SK-N-DZ (cell line): ENCODE measurements at places on chromosomes 5 and 9.

GRCh38 chr9:112112519-112112918, 62.6 kb downstream of the SUSD1 start:
- DNase-seq = no peak

DNA sequence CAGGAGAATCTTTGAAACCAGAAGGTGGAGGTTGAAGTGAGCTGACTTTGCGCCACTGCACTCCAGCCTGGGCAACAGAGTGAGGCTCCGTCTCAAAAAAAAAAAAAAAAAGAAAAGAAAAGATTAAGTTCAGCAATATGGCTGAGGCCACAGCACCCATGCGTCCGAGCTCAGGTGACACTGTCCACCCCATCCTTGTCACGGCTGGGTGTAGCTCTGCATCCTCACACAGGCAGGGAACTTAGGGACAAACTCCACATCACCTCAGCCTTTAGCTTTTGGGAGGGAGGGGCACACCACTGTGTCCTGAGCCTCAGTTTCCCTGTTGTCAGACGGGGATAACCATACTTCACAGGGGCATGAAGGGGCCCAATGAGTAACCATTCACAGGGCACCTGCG, 15.5 kb downstream of the FGD3 start:
- DNase-seq = no peak

GRCh38 chr5:139838381-139839197, 43.0 kb downstream of the PSD2 start:
- no peak for DNase-seq

DNA sequence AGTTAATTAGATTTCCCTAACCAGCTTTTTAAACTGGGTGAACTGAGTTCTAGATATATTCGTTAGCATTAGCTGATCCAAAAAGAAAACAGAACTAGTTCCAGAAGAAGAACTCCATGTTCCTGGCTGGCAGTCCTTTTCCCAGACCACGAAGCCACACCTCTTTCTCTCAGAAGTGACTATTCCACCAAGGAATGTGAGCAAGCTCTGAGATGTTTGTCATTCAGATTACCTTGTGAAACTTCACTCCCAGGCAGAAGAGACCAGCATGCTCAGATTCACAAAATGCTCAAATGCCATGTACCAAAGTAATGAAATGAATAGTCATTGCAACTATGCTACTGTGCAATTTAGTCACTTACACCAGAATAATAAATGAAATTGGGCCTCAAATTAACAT, 4.4 kb upstream of the SSBP2 start:
- no peak for DNase-seq
